ENCODE measurements at places on chromosomes 5 and 9.

GRCh38 chr9:114093761-114094505, 5.2 kb downstream of the KIF12 start:
- no peak for DNase-seq

GRCh38 chr5:142145106-142145900, 36.7 kb downstream of the NDFIP1 start:
- DNase-seq, result peak; percentile 40

- DNase-seq, result no peak
Measured at GRCh38 chr5:56973473-56973872, 21.6 kb upstream of the MIER3 start.

- no peak for DNase-seq
Measured at GRCh38 chr5:83441747-83442146, 29.8 kb upstream of the VCAN start.

DNA sequence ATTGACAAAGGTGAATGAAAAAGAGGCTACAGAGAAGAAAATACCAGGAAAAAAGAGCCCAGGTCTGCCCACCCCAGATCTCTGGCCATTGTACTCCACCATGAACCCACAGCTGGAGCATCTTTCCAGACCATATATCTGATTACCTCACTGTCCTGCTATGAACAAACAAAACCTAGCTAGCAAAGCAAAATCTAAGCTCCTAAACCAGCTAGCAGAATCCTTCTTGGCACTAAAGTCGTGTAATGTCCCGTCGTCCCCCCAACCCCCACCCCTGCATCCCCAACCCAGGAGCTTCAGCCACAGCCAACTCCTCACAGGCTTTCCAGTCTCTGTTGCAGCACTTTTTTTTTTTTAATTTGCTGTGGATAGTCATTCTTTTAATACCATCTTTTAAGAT, 2.5 kb downstream of the C1QTNF3 start:
- no peak for DNase-seq

All from right lung (tissue), 10 donors.